ENCODE measurements at places on chromosomes 2 and 18. TPM values are rescaled to one million over a fixed set of nuclear protein-coding genes. Genes with fewer than 3 reads are reported as not detected.

The KIF5C gene
- total RNA-seq, result 19.7 TPM

The SLC9A4 gene
- not detected for total RNA-seq

The NYAP2 gene
- total RNA-seq, result 0.06 TPM

The FHOD3 gene
- total RNA-seq, result not detected

The MCM6 gene
- 229 TPM for total RNA-seq

The MSTN gene
- not detected for total RNA-seq

The PARD6G gene
- total RNA-seq, result 0.21 TPM

The IL1F10 gene
- total RNA-seq, result not detected

The APCDD1 gene
- total RNA-seq, result not detected

The LRRC30 gene
- total RNA-seq, result not detected

The RETSAT gene
- 23.3 TPM for total RNA-seq

The KCNJ13 gene
- total RNA-seq, result not detected

The TXNDC2 gene
- not detected for total RNA-seq

The GPR55 gene
- total RNA-seq, result 18.8 TPM

The USP40 gene
- total RNA-seq, result 16.0 TPM

The RUFY4 gene
- total RNA-seq, result 2.0 TPM

The UGT1A3 gene
- total RNA-seq, result not detected

The TWIST2 gene
- total RNA-seq, result not detected

The GYPC gene
- 171 TPM for total RNA-seq

The LYPD1 gene
- not detected for total RNA-seq

The CYP1B1 gene
- total RNA-seq, result 23.5 TPM

The DLX1 gene
- not detected for total RNA-seq

The CCDC74B gene
- 0.72 TPM for total RNA-seq

The NETO1 gene
- total RNA-seq, result not detected

The HNRNPA3 gene
- 253 TPM for total RNA-seq

The C2orf80 gene
- total RNA-seq, result not detected

The RGPD6 gene
- total RNA-seq, result 14.9 TPM

The ANKRD29 gene
- total RNA-seq, result not detected

The KIAA2012 gene
- total RNA-seq, result not detected

The BUB1 gene
- 75.5 TPM for total RNA-seq

The TMEM163 gene
- not detected for total RNA-seq

The HOXD12 gene
- not detected for total RNA-seq

The EML6 gene
- 1.3 TPM for total RNA-seq

The DSC2 gene
- total RNA-seq, result 0.26 TPM

The AGAP1 gene
- total RNA-seq, result 0.89 TPM

The VPS54 gene
- total RNA-seq, result 10.1 TPM

The SLC4A3 gene
- not detected for total RNA-seq

The SLC14A1 gene
- 1.1 TPM for total RNA-seq
